ENCODE measurements at places on chromosomes 3 and 15. TPM values are rescaled to one million over a fixed set of nuclear protein-coding genes. Genes with fewer than 3 reads are reported as not detected.

ZNF660 gene
- total RNA-seq = not detected

SPCS1 gene
- total RNA-seq = 159 TPM

PCSK6 gene
- total RNA-seq = 8.1 TPM

RASGRP1 gene
- 0.40 TPM for total RNA-seq

RHCG gene
- 33.0 TPM for total RNA-seq

SERPINI1 gene
- 1.9 TPM for total RNA-seq

SERINC4 gene
- total RNA-seq = 0.10 TPM

EFL1 gene
- total RNA-seq = 25.2 TPM

HOMER2 gene
- total RNA-seq = 12.0 TPM

PIF1 gene
- total RNA-seq = 17.4 TPM

HYKK gene
- total RNA-seq = 6.7 TPM

RPUSD3 gene
- 39.8 TPM for total RNA-seq

DAPK2 gene
- total RNA-seq = 3.8 TPM

EIF2A gene
- total RNA-seq = 98.8 TPM

CLCN2 gene
- total RNA-seq = 5.4 TPM

ZNF502 gene
- total RNA-seq = 1.4 TPM

HEG1 gene
- total RNA-seq = 6.2 TPM

ZNF710 gene
- 14.1 TPM for total RNA-seq

C3orf20 gene
- total RNA-seq = 0.03 TPM

CDC25A gene
- 12.3 TPM for total RNA-seq

HTR3C gene
- not detected for total RNA-seq

ISG20 gene
- 33.2 TPM for total RNA-seq

RBMS3 gene
- 0.58 TPM for total RNA-seq

POLQ gene
- 6.3 TPM for total RNA-seq

CCR9 gene
- not detected for total RNA-seq

SPRED1 gene
- 5.8 TPM for total RNA-seq

UBE2E2 gene
- 23.3 TPM for total RNA-seq

KLHL40 gene
- not detected for total RNA-seq

RAB6B gene
- 1.7 TPM for total RNA-seq

TMEM212 gene
- total RNA-seq = not detected

CLDN18 gene
- total RNA-seq = not detected

DISP2 gene
- 1.2 TPM for total RNA-seq

Data from A549 treated with RU486 at 1 μM for 4 hours (cell line).